Cortex of kidney (tissue), 1 donor: ENCODE measurements at places on chromosomes 6 and 20.

GRCh38 chr6:148789948-148790347 is 43.1 kb downstream of the UST start:
- DNase-seq, result no peak

DNA sequence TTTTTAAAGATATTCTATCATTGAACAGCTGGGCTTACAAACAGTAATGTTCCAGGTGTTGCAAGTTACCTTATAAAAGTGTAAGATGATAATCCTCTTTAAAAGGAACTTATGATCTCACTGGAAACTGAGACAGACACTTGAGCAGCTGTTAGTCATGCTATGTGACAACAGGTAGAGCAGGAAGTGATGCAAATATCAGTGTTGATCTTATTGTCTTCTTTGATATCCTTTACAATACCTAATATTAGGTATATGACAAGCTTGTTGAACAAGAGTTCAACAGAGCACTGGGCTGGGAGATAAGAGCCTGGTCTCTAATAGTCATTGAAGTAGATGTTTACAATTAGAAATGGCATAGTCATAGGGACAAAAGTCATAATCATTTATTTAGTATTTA is 150.0 kb downstream of the UBE3D start:
- DNase-seq, result no peak

GRCh38 chr6:46217671-46218131 is 46.9 kb upstream of the ENPP5 start:
- DNase-seq, result no peak

- DNase-seq, result no peak
Observed at GRCh38 chr6:22970004-22970403, 400.6 kb downstream of the HDGFL1 start.

GRCh38 chr6:125945378-125946141 is 11.0 kb upstream of the HINT3 start:
- no peak for DNase-seq

GRCh38 chr20:62356589-62357186 is 10.4 kb downstream of the LAMA5 start:
- DNase-seq, result no peak

GRCh38 chr6:31652925-31653724 is 664 bp upstream of the BAG6 start:
- no peak for DNase-seq

GRCh38 chr6:31580807-31581433 is 1.3 kb downstream of the LTB start:
- DNase-seq, result no peak
